ENCODE measurements at places on chromosomes 5 and 9.

GRCh38 chr5:132684922-132685720, 11.3 kb downstream of the IL4 start:
- no peak for DNase-seq

- DNase-seq, result no peak
Measured at GRCh38 chr5:7586480-7586879, 190.5 kb downstream of the ADCY2 start.

DNA sequence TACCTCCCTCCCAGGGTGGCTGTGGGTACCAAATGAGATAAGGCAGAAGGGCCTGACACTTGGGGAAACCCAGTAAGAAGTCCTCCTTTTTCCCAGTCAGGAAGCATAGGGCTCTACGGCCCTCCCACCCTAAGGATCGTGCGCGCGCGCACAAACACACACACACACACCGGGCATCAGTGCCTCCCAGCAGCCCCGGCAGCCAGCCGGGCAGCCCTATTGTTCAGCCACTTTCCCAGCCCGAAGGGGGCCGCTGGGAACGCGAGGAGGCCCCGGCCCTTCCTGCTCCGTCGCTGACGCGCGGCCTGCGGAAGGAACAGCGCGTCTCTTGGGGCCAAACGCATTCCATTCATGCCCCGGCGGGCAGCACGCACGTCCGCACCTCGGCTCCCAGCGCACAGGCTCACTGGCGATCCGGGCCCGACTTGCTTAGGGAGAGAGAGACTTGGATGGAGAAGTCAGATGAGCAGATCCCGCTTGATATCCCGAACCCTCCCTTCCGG, 22.6 kb downstream of the DUSP1 start:
- no peak for DNase-seq

GRCh38 chr5:71743155-71743554, 24.1 kb downstream of the CARTPT start:
- no peak for DNase-seq

Measured in SJCRH30 (cell line).